ENCODE measurements at places on chromosomes 6 and 20.

- DNase-seq: no peak
These were observed 13.4 kb upstream of the FAM50B start for GRCh38 chr6:3835785-3836184.

GRCh38 chr6:41275489-41275888 lies 11.0 kb downstream of the TREM1 start:
- no peak for DNase-seq

- DNase-seq: no peak
These were observed 51.8 kb upstream of the SLCO4A1 start for GRCh38 chr20:62590309-62591121.

GRCh38 chr20:25071734-25072133 lies 10.2 kb downstream of the VSX1 start:
- DNase-seq: no peak

DNA sequence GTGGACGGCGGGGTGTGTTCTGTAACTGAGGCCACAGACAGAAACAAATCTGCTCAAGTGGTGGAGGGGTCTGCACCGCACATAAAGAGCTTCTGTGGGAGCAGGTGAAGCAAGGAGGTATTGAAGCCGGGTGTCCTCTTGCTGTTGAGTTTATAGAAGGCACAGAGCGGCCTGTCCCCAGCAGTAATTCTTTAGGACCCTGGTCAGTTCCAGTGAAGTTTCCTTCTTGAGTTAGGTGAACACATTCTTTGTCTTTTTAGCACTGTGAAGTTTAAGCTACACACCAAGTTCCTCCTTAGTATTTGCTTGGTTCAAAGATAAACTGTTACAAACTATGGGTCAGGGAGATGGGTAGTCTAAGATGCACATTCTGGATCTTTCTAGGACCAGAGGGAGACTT lies 6.1 kb downstream of the PRDM1 start:
- DNase-seq: no peak

DNA sequence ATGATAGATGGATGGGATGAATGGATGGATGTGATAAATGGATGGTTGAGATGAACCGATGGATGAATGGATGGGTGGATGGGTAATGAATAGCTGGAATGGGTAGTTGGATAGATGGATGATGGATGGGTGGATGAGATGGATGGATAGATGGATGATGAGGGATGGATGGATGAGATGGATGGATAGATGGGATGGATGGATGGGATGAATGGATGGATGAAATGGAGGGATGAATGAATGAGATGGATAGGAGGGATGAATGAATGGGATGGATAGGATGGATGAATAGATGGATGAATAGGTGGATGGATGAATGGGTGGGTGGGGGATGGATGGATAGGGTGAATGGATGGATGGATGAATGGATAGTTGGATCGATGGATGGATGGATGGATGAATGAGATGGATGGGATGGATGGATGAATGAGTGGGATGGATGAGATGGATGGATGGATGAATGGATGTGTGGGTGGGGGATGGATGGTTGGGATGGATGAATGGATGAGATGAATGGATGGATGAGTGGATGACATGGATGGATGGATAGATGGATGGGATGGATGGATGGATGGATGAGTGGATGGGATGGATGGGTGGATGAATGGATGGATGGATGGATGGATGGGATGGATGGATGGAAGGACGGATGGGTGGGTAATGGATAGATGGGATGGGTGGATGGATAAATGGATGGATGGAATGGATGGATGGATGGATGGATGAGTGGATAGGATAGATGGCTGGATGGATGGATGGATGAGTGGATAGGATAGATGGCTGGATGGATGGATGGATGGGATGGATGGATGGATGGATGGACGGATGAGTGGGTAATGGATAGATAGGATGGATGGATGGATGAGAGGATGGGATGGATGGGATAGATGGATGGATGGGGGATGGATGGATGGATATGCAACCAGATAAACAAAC lies 51.4 kb upstream of the PTGIS start:
- DNase-seq: no peak

DNA sequence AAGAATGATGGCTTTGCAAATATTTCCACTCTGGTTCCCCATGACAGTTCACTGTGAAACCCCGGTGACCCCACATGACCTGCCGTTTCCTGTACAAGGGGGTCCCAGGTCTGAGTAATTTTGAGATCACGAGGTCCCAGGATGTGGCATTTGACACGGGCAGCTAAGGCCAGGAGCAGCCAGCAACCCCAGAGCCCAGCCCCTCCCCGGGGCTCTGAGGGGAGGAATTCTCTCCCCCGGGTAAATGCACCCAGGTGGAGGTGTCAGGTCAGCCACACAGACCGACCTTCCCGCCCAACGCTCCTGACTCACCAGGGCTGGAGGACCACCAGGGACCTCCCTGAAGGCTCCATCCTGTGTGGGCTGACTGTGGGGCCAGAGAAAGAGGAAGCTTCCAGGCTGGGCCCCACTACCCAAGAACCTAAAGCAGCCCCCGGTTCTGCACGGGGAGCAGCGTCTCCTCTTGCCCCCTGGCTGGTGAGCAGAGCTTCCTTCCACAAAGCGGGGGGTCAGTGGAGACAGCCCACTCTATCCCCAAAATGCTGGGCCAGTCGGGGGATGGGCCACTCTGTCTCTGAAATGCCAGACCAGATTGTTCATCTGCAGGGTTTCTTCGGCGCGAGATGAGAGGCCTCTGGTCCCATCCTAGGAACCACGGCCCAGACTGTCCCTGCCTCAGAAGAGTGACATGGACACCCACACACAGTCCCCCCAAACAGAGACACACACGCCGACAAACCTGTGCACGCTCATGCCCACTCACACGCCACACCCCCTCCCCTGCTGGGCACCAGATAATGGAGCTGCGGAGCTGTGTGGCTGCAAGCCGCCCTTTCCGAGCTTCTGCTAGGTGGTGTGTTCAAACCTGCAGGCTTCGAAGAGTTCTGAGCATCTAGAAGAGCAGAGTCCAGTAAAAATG lies 23.4 kb upstream of the SLCO4A1 start:
- DNase-seq: no peak

- DNase-seq: no peak
These were observed 171.6 kb downstream of the SASH1 start for GRCh38 chr6:148514091-148514845.

DNA sequence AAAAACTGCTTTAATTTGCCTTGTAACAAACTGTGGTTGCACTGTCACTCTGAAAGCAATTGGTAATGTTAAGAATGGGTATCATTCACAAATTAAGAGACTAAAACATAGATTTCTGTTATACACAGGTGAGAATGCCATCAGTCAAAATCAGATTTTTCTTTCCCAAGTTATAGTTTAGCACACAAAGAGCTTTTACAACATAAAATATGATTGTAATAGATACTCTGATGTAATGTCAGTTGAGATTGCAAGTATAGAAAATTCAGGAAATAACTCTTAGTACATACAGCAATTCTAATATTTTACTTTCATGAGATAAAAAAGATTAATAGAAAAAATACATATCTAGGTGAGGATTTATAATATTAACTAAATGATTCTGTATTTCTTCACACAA lies 2.3 kb upstream of the ME1 start:
- DNase-seq: no peak

- no peak for DNase-seq
These were observed 188.2 kb downstream of the WDR27 start for GRCh38 chr6:169513478-169514193.

DNA sequence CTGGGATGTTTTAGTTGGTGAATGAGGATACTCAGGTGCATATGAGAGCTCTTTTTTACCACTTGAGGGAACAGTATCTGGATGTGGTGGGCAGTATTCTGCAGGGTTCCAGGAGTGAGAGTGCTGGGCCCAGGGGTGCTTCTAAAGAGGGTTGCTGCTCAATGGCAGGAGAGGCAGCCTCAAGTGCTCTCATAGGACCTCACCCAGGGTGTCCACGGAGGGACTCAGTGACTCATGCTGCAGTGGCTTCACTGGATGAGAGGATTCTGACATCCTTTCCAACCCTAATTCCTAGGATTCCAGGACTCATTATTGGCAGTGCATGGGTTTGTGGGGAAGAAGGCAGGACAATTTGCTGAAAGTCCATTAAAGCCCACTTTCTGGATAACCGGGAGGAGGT lies 176.6 kb upstream of the FERMT1 start:
- no peak for DNase-seq

DNA sequence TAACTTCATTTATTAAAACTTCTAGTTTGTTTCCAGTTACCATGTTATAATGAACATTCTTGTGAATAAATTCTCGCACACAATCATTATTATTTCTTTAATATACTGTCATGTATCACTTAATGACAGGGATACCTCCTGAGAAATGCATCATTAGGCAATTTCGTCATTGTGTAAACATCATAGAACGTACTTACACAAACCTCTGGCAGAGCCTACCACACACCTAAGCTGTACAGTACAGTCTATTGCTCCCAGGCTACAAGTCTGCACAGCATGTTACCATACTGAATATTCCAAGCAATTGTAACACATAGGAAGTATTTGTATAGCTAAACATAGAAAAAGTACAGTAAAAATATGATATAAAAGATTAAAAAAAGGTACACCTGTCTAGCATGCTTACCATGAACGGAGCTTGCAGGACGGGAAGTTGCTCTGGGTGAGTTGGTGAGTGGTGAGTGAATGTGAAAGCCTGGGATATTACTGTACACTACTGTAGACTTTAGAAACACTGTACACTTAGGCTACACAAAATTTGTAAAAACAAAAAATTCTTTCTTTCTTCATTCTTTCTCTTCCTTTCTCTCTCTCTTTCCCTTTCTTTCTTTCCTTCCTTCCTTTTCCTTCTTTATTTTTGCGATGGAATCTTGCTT lies 268.2 kb upstream of the SOX4 start:
- DNase-seq: no peak

DNA sequence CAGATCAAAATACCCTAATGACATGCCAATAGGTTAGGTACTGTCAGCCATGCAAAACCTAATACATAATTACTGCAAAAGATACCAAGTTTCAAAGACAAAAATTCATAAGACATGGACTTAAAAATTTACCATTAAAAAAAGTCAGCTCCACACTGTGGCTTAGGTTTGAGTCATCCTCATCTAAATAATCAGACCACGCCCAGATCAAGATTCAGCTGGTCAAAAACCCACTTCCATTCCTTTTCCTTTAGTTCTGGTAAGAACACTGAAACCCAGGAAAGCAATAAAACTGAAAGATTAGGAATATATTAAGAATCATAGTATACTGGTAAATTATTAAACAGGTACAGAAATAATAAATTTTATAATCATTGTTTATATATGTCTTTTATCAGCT lies 81.0 kb upstream of the ASF1A start:
- no peak for DNase-seq

GRCh38 chr20:59382157-59382725 lies 81.8 kb downstream of the EDN3 start:
- DNase-seq: no peak

- DNase-seq: no peak
These were observed 700 bp upstream of the MCUR1 start for GRCh38 chr6:13814938-13815575.

DNA sequence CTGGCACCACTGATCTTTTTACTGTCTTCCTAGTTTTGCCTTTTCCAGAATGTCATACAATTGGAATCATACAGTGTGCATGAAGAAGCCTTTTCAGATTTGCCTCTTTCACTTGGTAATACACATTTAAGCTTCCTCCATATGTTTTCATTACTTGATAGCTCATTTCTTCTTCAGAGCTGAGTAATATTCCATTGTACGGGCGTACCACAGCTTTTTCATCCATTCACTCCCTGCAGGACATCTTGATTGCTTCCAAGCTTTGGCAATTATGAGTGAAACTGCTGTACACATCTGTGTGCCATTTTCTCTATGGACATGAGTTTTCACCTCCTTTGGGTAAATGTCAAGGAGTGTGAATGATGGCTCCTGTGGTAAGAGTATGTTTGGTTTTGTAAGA lies 46.2 kb upstream of the LY86 start:
- DNase-seq: no peak

DNA sequence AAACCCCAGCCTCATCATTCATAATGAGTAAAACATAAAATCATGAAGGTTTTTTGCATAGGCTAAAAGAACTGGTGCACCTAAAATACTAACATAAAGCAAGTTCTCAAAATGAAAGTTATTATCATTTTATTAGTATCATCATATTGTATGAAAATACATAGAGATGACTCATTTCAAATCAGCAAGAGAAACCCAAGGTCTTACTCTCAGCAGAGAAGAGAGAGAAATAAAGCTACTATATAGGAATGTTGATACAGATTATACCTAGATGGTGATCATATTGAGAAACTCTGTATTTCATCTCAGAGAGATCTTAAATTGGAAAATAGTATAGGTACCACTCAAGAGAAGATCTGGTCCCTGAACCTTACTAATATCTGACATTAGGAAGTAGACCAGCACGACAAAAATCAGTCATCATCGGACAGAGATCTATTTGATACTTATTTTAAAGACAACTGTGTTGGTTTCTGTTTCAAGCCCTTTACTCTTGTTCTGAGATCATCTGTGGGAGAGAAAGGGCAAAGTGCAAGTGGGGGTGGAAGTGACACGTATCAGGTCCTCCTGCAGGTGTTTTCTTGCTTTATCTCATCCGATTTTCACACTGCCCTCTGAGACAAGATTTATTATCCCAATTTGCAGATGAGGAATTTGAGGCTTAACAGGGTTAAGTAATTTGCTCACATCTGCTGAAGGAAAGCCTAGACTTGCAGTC lies 532.3 kb downstream of the MAFB start:
- DNase-seq: no peak

DNA sequence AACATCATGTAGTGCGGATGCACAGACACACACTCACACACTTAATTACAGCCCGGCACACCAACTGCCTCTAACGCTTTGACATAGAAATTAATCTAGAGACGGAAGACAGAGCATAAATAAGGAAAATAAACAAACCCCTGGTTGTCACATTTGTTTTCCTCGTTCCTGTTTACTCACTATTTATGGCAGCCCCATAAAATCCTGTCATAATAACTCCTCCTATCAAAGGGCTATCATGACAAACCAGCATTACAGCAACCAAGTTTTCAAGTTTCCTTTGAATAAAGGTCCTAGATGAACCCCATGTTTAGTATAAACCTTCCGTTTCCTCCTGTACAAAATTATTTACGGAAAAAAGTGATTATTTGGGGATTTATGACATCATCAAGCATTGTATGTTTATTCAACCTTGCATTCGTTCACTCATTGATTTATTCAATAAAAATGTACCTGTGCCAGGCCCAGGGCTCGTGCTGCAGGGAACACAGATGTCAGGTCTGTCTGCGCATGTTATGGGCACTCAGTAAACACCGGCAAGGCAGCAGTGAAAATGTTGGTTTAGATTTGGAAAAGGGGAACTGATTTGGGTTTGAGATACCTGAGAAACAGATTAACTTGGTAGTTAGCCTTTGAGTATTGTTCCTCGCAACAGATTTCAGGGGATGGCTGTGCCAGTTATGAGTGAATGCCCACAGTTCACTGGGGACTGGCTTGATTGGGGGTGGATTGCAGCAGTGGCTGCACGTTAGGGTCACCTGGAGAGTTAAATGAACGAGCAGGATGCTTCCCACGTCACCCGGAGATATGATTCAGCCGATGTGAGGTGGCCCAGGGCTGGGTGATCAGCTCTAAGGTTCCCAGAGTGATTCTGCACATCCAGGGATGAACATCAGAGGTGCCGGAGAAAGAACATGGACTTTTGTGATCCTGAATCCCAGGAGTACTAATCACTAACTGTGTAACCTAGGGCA lies 295.3 kb upstream of the FOXQ1 start:
- no peak for DNase-seq

- no peak for DNase-seq
These were observed 158.7 kb downstream of the SOX4 start for GRCh38 chr6:21752054-21752811.
